Inflammatory macrophage treated with lipopolysaccharide for 4 hours (primary cell): ENCODE measurements at places on chromosomes 3 and 15.

- no peak for DNase-seq
Measured at GRCh38 chr3:136350132-136350531, 100.0 kb downstream of the PCCB start.

DNA sequence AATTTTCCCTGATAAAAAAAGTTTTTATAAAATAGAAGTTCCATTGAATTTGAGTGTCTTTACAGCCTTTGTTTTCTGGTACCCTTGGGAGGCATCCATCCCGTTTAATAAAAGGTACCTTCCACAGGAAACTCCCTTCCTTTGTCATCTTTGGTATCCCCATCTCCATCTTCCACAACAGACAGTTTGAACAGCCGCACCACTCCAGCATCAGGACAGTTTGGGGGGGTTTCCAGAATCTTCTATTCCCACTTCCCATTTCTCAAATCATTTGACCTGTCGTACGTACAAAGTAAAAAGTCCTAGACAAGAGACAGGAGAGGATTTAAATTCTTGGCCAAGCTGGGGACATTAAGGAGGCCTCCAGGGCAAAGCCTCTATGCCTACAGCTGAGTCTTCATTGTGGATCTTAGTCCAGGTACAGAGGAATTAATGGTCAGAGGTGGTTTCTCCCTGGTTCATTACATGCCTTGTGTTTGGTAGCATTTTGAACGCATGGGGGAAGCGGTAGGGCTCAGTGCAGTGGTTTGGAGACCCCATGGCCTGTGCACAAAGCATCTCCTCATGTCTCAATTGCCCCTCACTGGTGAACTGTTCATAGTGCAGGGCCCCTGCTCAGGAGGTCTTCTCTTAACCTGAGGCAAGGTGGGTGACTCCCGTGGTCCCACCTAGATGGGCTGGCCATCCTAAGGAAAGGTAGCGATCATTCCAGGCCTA, 19.4 kb upstream of the BCL2A1 start:
- peak; percentile 66 for DNase-seq

GRCh38 chr3:41679374-41679773, 282.5 kb downstream of the ULK4 start:
- DNase-seq, result no peak

DNA sequence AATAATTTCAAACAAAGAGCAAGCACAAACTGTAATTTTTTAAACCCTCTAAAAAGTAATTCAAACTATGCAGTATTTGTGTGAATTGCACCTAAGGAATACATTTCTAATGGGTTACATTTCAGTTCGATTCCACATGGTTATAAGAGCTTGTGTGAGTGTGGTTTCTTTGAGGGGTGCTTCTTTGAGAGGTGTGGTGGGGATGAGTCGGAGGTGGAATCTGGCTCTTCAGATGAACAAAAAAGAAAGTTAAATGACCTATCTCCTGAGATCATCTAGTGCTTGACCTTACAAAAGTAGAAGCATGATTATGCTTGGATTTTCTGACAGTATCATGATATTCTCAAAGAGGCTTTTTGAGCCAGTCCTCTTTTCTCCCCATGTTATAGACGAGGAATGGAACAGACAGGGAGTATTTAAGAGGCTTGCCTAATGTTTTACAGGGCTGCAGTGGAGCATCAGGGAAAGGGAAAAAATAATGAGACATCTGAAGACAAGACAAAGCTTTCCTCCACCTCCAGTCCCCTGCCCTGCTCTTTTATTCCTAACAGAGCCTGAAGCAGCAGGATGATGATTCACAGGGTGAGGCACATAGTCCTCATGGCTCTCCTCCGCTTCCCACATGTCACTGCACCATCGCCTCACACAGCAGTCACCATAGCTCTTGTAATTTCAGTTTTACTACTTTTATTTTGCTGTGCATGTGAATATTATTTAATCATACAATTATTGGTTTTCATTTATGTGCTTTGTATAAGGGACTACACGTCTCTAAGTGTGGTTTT, 82.0 kb downstream of the LYSMD4 start:
- peak; percentile 21 for DNase-seq

DNA sequence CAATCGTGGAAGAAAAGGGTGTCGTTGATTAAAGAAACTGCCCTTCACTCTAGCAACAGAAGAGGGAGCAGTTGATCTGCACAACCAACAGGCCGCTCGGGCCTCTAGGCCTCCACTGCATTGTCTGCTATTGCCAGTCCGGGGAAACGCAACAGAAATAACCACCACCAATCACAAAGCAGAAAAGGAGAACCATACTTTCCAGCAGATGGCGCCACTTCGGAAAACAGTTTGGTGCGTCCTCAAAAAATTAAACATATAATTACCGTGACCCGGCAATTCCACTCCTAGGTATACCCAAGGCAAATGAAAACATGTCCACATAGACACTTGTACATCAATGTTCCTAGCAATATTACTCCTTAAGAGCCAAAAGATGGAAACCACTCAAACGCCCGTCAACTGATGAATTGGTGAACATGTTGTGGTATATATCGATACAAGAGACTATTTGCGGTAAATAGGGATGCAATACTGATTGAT, 154.1 kb downstream of the TJP1 start:
- peak; percentile 22 for DNase-seq

GRCh38 chr3:192959773-192960172, 42.1 kb upstream of the MB21D2 start:
- DNase-seq, result peak; percentile 39

DNA sequence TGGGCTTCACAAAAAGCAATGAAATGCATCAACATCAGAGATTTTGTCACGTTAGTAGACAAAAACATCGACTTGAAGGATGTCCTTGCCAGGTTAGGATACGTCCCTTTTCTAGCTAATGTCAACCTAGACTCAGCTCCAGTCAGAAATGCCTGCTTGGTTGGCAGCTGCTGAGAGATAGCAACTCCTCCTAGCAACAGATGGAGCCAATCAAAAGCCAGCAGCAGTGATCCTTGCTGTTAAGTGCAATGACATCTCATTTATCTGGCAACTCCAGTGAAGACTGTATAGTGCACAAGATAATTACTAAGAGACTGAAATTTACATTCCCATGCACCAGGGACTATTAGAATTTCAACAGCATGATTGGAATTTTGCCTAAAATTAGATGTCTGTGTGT, 424.1 kb downstream of the FGF12 start:
- no peak for DNase-seq

DNA sequence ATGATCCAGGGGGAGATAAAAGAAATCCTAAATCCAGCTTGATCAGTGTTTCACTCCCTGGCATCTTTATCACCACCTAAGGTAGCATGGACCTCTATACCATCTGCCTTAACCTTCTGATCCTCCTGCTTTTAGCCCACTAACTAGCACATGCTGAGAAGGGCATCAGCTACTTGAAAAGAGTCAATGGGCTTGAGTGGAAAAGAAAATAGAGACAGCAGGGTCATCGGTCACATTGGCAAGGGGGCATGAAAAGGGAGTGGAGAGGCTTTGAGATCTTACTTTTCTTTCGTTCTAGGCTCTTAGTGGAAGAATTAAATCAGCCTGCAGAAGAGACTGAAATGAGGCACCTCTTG, 239 bp upstream of the ZFYVE19 start:
- DNase-seq, result no peak

GRCh38 chr3:119555929-119556328, 3.5 kb downstream of the CD80 start:
- no peak for DNase-seq

- DNase-seq, result no peak
Measured at GRCh38 chr15:81160312-81161159, 26.5 kb downstream of the CFAP161 start.
